ENCODE measurements at places on chromosomes 5 and 9.

GRCh38 chr5:27594141-27594540 lies 555.8 kb upstream of the CDH9 start:
- DNase-seq, result no peak

- no peak for DNase-seq
Measured at GRCh38 chr9:82404881-82405280, 416.3 kb downstream of the SPATA31D1 start.

DNA sequence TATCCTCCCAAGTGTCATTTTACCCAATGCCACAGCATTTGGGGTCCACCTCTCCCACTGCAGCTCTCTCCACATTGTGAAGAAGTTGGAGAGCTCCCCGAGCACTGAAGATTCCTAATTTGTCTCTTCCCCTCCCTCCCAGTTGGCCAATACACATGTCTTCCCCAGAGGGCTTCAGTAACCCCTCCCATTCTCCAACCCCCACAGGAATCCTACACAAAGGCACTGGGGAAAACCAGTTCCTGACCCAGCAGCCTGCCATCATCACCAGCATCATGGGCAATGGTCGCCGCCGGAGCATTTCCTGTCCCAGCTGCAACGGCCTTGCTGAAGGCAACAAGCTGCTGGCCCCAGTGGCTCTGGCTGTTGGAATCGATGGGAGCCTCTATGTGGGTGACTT lies 87.3 kb upstream of the WWC1 start:
- DNase-seq, result no peak

GRCh38 chr9:13941714-13942113 lies 372.2 kb downstream of the NFIB start:
- DNase-seq, result no peak

DNA sequence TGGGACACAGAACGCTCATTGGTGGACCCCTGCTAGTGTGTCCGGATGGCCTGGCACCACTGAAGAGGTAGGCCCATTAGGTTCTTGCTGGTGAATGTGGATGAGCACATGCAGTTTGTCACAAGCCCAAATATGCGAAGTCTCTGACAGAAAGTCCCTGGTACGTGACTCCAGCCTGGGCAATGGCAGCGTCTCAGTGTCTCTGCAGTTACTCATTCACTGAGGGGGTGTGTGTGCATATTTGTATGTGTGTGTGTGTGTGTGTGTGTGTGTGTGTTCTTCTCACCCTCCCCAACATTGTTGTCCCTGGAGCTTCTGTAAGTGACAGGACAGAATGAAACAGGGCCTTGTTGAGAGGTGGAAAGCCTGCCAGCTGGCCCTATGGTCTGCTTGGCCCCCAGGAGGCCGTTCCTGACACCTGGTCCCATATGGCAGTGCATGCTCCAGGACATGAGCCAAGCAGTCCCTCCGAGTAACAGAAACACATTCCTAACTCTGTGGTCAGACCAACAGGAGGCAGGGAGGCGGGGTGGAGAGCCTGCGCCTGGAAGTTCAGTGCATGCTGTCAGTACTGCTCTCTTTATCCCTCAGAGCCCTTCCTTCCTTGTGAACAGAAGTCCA lies 169.9 kb downstream of the SLC28A3 start:
- DNase-seq, result no peak

- no peak for DNase-seq
Measured at GRCh38 chr5:93406971-93407401, 174.0 kb downstream of the NR2F1-AS1 start.

GRCh38 chr9:124008303-124008693 lies 3.3 kb upstream of the LHX2 start:
- no peak for DNase-seq

Measured in stimulated activated CD8-positive, alpha-beta memory T cell treated with anti-CD3 and anti-CD28 coated beads, Interleukin-12 subunit alpha, Interleukin-12 subunit beta, amount 100 ng/mL, for 4 hours (primary cell).